ENCODE measurements at places on chromosomes 4 and X.

DNA sequence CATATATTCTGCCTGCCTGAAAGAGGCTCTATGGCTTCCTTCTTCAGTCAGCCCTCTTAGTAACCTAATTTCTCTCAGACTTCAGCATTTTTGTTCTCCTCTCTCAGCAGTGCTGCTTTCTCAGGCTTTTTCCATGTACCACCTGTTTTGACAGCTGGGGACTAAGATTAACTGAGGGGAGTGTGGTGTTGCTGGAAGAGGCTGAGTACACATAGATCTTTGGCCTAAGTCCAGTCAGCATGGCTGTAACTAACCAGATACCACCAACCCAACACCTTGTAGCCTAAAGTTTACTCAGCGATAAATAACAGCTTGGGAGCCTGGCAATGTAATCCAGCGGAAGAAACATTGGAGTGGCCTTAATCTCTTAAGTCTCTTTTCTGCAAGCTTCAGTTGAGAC, 85.5 kb downstream of the RTL3 start:
- no peak for DNase-seq

DNA sequence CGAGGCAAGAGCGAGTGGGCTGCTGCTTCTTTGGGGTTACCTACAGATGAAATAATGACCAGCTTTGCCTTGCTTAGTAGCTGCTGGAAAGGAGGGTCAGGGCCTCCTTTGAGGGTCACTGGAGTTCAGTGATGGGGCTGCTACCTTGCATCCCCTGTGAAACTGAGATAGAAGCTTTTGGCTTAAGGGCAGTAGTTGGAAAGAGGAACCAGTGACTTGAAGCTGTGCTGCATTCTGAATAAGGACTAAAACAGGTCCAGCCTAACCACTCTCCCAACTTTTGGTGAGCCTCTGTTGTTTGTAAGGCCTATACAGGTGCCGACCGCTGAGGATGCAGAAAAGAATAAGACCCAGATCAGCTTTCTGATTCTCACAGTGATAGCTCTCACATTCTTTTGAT, 41.2 kb downstream of the RASL11B start:
- no peak for DNase-seq

DNA sequence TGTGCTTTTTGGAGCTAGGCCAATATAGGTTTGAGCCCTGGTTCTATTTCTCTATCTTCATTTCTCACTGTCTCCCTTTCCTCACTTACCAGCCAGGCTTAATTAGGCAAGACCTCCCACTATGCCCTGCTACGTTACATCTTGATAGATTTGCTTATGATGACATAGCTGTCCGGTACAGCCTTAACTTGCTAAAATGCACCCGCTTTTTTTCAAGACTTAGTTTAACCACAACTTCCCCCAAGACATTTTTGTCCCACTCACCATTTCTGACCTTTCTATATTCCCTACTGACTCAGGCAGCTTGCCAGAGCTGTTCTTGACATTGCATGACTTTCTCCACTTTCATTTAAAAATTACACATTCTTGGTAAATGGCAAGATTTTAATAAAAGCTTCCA, 152.6 kb downstream of the MID1 start:
- peak; percentile 56 for DNase-seq

GRCh38 chr4:25503779-25504178, 126.7 kb downstream of the ANAPC4 start:
- no peak for DNase-seq

- DNase-seq = no peak
Observed at GRCh38 chr4:104901438-104901837, 245.2 kb upstream of the TET2 start.

DNA sequence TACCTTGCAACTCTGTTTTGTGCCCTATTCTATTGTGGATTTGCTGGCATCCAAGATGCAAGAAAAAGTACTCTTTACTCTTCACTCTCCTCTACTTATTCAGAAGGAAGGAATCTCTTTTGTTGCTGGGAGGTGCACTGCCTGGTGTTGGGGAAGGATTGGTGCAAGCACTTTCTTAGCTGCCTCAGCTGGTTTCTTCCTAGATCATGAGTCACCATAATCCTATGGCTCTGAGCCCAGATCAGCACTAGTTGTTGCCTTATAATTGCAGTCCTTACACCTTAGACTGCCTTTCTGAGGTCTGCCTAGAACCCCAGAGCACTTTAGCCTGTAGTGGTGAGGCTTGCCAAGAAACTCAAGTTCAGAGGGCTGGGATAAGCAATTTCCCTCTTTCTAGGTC, 37.0 kb upstream of the CT83 start:
- DNase-seq = no peak

DNA sequence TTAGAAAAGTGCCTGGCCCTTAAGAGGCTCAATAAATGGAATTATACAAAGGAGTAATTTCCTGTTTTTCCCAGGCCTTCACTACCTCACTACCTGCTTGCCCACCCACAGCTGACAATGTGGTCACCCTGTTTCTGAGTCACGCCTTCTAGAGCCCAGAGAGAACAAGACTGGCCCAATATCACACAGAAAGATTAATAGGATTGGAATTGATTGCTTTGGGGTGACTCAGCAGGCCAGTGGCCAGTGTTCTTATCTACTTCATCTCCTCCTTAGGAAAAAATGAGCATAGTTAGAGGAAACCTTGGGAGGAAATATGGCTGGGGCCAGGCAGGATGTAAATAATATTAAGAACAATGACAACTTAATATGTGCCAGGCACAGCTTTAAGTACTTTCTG, 4.5 kb upstream of the FGF16 start:
- no peak for DNase-seq

DNA sequence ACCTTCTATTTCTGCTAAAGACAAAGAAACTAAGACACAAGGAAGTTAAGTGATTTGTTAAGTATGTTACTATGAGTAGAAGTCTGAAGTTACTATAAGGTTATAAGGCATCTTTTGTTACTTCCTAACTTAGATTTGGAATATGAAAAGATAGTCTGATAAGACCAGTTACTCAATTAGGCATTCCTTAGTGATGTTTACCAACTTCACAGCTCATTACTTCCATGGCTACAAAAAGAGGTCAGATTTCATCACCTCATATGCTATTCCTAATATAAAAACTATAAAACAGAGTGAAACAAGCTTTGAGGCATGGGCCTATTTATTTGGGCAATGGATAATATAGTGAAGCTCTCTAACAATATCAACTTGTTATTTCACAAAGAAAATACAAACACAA, 143.1 kb downstream of the TBCK start:
- no peak for DNase-seq

GRCh38 chr4:57993944-57994343, 883.8 kb upstream of the IGFBP7 start:
- DNase-seq = no peak

GRCh38 chrX:94676285-94676684, 1002.3 kb downstream of the FAM133A start:
- DNase-seq = no peak

DNA sequence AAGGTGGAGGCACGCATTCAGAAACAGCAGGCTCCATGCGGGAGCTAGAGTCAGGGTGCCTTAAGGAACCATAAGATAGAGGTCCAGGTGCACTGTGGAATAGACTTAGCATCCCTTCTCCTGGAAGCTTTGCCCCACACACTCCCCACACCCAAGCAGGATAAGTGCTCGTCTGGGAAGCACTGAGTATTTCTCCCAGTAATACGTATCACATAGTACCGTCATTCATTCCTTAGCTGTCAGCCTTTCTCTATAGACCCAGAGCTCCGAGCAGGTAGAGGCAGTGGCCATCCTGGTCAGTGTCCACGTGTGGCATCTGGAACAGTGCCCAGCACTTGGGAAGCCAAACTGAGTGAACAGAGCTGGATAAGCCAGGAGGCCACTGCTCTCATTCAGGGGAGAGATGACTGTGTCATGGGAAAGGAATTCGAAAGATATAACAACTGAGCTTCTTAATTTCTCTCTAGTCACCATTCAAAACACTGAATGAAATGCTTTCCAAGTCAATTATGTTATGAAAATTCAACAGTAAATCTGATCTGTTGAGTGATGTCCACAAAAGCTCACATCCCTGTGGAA, 9.9 kb downstream of the APBB2 start:
- no peak for DNase-seq

- peak; percentile 28 for DNase-seq
Observed at GRCh38 chr4:184292877-184293276, 75.2 kb upstream of the ENPP6 start.

- DNase-seq = peak; percentile 58
Observed at GRCh38 chr4:186904101-186904500, 180.4 kb upstream of the FAT1 start.

DNA sequence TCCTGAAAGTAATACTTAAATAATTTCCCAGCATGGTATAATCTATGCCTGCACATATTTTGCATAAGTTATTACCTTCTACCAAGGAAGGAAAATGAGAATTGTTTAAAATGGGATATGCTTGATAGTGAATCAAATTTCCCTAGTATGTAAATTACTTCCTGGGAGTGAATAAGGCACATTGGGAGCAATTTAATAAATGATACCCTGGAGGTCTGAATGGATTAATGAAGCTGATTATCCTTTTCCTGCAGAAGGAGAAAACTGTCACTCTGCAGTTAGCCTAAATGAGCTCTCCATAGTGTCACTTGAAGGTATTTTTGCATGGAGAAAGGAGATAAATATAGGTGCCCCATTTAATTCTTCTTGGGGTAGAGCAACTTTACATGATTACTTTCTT, 2212.0 kb downstream of the PCDH7 start:
- DNase-seq = no peak

DNA sequence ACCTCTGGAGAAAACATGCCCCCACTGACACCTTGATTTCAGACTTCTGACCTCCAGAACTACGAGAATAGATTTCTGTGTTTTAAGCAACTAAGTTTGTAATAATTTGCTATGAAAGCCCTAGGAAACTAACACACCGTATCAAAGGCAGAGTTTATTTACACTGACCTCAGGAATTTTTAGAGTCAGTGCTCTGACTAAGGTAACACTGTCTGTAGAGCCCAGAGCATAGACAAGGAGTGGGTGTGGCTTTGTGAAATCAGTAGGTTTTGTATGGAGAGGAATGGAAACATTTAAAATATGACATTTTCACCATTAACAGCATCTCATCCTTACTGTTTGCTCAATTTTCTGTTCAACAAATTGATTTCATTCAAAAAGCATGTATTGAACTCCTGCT, 764.4 kb upstream of the PCDH10 start:
- DNase-seq = no peak

- DNase-seq = peak; percentile 16
Observed at GRCh38 chrX:133838761-133839676, 146.4 kb downstream of the GPC3 start.

DNA sequence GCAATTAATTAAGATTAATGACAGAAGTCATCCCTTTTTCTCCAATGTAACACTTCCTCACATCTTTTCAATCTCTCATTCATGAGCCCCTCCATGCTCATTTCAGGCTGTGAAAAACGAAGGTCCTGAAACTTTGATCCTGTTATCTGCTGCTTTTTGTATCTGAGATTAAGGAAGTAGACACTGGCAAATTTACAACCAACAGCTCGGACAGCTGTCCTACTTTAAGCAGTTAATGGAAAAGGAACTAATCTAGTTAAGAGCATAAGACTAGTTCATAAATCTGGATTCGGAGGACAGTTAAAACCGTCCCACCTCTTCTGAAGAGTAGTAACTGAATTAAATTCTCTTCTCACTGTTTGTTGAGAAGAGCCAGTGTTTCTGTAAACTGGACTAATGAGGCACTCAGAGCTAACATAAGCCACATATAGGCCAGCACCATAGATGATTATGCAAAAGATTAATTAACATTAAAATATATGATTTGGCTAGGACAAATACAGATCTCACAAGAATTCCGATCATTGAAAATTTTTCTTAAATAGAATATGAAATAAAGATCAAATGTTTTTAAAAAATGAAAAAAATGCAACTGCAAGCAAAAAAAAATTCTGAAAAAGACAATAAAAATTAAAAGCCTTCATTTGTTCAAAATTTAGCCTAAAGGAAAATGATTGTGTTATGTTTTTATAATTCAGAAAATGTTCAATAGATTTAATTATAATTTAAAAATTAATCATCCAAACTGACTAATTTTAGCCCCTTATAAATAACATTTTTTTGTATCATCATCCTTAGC, 114.4 kb downstream of the ANTXR2 start:
- DNase-seq = no peak

GRCh38 chr4:184447664-184448063, 26.7 kb downstream of the IRF2 start:
- DNase-seq = no peak

GRCh38 chr4:130233377-130234047, 1137.6 kb downstream of the C4orf33 start:
- peak; percentile 26 for DNase-seq

- DNase-seq = no peak
Observed at GRCh38 chr4:104393655-104394324, 100.9 kb downstream of the CXXC4 start.

- no peak for DNase-seq
Observed at GRCh38 chr4:27568236-27568951, 707.8 kb downstream of the STIM2 start.

DNA sequence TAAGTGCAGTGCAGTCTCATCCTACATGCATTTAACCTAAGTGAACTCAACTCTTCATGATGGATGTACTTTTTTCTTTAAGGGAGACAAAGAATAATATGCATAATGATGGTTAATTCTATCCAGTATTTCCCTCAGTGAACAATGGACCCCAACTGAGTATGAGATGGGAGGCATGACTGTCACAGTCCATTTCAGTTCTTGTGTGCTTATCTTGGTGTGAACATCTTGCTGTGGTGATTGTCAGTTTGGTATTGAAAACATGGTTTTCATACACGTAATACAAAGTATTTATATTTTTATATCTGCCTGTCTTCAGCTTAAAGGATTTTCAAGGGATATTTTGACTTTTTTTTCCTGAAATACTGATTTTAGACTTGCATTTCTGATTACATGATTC, 72.0 kb upstream of the NDUFC1 start:
- DNase-seq = no peak

DNA sequence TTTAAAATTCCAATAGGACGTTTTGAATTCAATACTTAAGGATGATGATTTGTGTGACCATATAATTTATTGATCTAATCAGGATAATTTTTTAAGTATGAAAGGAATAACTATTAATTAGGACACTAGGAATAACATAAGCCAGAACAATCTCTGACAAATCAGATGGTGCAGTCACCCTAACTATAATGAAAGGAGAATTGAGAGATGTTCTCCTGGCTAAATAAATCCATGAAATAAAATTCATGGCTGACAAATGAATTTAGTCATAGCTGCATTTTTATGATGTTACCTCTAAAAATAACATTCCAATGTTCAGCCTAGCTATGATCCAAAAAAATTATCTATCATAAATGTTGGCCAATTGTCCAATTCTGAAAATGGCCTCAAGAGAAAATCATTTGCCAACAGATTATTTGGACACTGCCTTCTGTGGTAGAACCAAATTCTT, 190.6 kb upstream of the NEIL3 start:
- DNase-seq = no peak

GRCh38 chr4:151649479-151649878, 111.3 kb downstream of the GATB start:
- DNase-seq = no peak

All from inflammatory macrophage treated with lipopolysaccharide for 4 hours (primary cell).